ENCODE measurements at places on chromosomes 2 and 18. TPM values are rescaled to one million over a fixed set of nuclear protein-coding genes. Genes with fewer than 3 reads are reported as not detected.

The GKN2 gene
- not detected for total RNA-seq

GRCh38 chr2:23385748-23386338 lies 864 bp downstream of the KLHL29 start:
- DNase-seq = no peak

DNA sequence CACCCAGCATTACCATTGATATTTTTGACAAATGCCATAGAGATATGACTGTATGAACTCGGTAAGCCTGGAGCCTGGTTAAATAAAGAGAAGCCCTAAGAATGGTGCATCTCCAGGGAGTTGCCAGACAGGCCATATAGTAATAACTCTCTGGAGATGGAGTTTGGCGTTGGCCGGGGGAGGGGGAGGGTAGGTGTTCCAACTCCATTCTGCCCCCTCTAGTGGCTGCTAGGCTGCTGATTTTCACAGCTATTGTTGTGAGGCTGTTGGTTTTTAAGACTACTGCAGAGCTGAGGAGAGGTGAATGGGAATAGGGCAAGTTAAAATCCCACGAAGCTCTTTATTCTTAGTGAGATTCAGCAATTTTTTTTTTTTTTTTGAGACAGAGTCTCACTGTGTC lies 99.9 kb downstream of the GALNT14 start:
- DNase-seq = no peak

DNA sequence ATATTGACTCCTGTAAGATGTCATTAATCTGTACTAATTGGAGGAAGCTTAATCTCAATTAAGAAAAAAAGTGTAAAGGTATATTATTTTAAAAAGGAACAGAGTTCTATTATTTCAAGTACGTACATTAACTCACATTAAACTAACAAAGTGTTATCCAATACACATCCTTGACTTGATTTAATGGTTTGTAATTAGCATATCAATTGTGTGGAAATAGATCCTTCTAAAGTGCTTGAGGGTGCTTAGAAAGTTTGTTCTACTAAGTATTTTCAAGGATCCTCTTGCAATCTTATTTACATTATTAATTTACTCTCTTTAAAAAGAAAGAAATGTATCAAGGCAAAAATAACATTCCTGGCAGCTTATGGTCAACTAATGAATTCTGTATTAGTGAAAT lies 720.3 kb downstream of the KCNJ3 start:
- no peak for DNase-seq

DNA sequence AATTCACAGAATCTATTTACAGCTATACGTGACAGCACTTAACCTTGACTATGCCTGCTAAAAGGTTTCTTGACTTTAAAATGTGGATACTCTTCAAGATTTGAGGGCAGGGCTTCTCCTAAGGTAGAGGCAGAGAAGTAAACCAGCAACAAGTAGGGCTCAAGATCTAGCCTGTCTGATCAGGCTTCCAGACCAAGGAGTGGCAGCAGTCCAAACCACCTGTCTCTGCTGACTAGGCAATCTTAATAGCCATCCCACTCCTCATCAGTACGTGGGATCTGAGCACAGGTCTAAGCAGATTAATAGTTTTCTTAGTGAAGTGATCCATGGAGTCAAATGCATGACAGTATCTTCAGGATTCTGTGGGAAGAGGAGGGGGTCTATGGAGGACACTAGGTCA lies 100.4 kb downstream of the GPD2 start:
- DNase-seq = no peak

GRCh38 chr2:170212625-170213280 lies 34.8 kb downstream of the MYO3B start:
- DNase-seq = no peak

- DNase-seq = no peak
Measured at GRCh38 chr2:209368406-209368805, 55.4 kb upstream of the MAP2 start.

- no peak for DNase-seq
Measured at GRCh38 chr2:202014318-202014717, 19.3 kb upstream of the FZD7 start.

DNA sequence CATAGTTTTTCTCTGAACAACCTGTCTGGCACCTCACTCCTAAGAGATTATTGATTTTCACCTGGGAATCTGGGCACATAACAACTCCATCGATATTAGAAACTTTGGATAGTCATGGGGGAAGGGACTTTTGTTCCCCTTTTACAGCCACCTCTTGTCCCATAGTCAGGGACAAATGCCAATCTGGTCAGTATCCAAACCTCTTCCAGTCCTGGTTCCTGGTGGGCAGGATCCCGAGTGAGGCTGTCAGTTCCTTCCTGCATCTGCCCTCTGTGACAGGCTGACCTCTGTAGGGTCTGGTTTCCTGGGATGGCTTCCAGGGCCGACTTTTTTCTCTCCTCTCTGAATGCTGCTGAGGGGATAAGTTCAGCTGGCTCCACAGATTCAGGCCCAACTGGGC lies 11.0 kb downstream of the KIF5C start:
- no peak for DNase-seq

The ABCB11 gene
- total RNA-seq = 0.12 TPM

DNA sequence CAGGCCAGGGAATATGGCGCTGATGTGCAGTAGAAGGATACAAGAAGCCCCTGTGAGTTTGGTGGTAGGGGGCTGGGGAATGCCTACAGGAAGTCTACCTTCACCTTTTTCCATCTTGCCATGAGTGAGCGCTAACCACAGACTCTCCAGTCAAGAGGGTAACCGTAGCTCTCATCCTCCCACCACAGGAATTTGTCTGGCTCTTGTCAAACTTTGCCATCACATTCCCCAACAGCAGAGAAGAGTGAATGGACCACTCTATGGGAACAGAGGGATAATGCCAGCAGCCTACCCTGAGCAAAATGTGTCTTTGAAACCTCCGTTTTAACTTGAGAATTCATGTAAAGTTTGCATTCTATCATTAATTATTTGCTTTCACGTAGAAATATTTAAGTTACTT lies 168.3 kb downstream of the NRP2 start:
- no peak for DNase-seq

DNA sequence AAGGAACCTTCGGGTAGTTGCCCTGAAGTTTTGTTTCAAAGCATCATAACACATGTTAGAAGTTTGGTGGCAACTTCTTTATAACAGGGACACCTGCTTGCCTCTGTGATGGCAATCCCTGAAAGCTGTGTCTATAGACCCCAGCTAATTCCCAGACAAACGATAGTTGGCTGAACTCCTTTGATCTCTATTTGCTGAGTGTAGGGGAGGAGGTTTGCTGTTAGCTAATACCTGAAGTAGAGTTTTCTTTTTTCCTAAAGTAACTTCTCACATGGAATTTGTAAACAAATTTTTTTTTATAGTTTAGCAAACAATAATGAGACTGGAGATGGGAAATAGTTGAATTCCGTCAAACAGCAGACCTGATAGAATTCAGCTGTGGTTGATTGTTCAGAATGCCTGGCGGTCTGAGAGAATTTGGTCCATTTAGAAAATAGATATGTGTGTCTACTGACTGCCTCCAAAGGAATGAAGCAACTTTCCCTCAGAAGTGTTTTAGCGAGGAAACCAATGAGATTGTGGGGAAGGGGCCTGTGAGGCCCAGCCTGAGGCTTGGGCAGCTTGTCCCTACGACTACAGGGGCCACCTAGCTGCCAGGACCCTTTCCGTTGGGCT lies 123.5 kb upstream of the EPAS1 start:
- DNase-seq = no peak

DNA sequence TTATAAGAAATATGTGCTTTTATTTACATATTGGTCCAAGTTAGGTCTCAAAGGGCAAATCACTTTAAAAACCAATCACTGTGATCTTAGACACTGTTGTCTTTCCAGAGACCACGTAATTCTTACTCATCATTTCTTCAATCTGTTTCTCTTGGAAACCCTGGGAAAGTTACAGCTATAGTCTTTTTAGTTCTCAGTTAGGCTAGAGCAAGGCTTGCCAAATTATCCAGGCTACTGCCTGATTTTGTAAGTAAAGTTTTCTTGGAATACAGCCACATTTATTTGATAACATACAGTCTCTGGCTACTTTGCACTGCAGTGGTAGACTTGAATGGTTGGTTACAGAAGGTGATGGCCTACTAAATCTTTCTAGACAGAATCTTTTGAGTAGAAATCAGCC lies 106.0 kb downstream of the KIAA1328 start:
- DNase-seq = no peak

- DNase-seq = no peak
Measured at GRCh38 chr2:128496700-128497099, 178.0 kb upstream of the HS6ST1 start.

DNA sequence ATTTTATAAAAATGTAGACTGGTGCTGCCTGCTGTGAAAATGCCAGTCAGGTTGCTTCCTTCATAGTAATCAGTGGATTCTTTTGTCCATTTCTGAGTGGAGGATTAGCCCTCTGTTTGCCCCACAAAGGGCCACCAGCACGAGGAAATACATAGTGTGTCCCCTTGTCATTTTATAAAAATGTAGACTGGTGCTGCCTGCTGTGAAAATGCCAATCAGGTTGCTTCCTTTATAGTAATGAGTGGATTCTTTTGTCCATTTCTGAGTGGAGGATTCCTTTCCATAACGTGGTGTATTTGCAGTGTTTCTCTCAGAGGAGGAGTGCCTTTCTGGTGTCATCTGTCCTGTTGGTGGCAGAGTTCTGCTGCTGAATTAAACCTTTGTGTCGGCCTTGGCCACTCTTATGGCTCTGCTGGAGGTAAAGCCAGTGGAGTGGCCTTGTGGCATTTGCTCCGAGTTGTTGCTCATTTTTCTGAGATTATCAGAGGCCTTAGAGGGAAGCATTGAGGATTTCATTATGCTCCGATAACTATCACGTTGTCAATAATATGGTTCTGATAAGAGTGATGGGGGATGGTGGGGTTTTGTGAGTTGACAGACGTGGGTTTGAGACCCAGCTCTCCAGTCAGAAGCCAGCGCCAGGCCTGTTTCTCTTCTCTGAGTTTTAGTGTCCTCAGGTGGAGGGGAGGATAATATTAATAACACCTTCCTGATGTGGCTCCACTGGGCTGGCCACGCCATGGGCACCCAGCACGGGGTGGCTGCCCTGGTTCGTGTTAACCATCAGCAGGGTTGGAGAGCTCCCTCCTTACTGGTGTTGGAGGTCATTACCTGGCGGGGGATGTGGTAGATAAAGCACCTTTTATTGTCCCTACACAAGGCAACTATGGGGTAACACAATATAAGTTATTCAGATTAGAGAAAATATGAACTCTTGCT lies 96.6 kb downstream of the NEDD4L start:
- no peak for DNase-seq

The RAB6C gene
- total RNA-seq = not detected

DNA sequence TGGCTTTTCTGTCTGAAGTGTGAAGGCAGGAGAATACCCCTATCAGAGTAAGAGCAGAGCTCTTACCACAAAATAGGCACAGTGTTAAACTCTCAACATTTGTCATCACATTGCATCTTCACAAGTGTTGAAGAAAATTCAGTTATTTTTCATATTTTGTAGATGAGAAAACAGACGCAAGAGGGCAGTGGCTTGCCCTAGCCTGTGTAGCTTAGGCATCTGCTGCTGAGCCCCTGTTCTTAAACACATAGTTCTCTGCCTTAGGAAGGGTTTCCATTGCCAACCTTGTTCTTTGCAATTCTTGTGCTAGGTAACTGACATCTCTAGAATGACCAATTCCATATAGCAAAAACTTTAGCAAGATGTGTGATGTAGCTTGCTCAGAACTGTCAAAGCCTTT lies 112.7 kb upstream of the RMDN2 start:
- no peak for DNase-seq

- no peak for DNase-seq
Measured at GRCh38 chr2:75586971-75587370, 26.2 kb upstream of the EVA1A start.

The IER3IP1 gene
- total RNA-seq = 12.0 TPM

The TANC1 gene
- 15.1 TPM for total RNA-seq

The TEX261 gene
- total RNA-seq = 37.9 TPM

DNA sequence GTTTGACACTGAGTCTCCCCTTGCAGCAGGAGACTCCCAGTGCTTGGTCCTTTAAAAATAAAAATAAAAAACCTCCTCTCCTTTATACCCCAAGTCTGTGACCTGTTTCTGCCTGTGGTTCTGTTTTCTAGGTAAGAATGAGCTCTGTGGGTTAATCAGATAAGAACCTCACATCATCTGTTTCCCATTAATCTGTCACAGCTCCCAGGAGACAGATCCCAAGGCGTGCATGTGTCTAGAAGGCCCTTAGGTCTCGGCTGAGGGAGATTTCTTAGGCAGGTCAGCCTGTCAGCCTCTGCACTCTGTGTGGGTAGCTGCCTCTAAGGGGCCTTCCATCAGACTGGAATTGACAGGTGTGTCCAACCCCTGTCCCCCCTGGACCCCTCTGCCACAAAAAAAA lies 80.7 kb downstream of the FHOD3 start:
- DNase-seq = no peak

DNA sequence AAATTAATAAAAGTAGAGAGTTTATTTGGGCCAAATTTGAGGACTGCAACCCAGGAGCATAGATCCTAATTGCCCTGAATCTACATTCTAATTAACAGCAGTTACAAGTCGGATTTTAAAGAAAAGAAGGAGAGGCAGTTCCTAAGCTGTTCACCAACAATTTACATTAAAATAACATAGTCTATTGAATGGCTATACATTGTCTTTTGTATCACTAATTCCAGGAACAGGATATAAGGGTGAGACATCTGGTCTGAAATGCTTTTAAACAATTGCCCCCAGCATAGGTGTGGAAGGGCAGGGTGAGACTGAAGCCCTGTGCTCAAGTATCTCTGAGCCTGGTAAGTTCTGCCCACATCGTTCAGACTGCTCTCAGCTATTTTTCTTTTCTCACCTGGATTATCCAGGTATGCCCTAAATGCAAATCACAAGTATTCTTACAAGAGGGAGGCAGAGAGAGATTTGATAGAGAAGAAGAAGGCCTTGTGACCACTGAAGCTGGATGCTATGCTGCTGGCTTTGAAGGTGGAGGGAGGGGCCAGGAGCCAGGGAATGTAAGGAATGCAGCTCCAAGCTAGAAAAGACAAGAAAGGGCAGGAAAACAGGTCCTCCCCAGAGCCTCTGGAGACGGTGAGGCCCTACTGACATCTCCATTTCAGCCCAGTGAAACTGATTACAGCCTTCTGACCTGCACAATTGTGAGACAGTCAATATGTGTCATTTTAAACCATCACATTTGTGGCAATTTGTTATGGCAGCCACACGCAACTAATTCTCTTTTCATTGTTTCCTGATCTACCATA lies 189.4 kb upstream of the ARL4C start:
- no peak for DNase-seq

GRCh38 chr2:192183296-192183695 lies 11.4 kb downstream of the TMEFF2 start:
- DNase-seq = no peak

The ITGA4 gene
- total RNA-seq = 0.49 TPM

- no peak for DNase-seq
Measured at GRCh38 chr2:18346344-18346743, 214.1 kb downstream of the RDH14 start.

The GATA6 gene
- total RNA-seq = 3.3 TPM

The KLHL29 gene
- 16.7 TPM for total RNA-seq

- DNase-seq = no peak
Measured at GRCh38 chr2:689877-690510, 12.8 kb upstream of the TMEM18 start.

- DNase-seq = peak; percentile 3
Measured at GRCh38 chr2:51813247-51813646, 781.3 kb upstream of the NRXN1 start.

The OTOF gene
- 0.10 TPM for total RNA-seq

- peak; percentile 24 for DNase-seq
Measured at GRCh38 chr2:157052685-157053224, 204.8 kb upstream of the GALNT5 start.

- DNase-seq = no peak
Measured at GRCh38 chr2:147847746-147848391, 3.0 kb downstream of the ACVR2A start.

GRCh38 chr2:192236136-192236535 lies 41.4 kb upstream of the TMEFF2 start:
- no peak for DNase-seq

- DNase-seq = no peak
Measured at GRCh38 chr2:64989982-64990614, 899 bp downstream of the SLC1A4 start.

Data from HCT116 (cell line).